ENCODE measurements at places on chromosomes 3 and 15.

GRCh38 chr3:177946936-177947335 lies 589.3 kb upstream of the KCNMB2 start:
- DNase-seq: no peak

DNA sequence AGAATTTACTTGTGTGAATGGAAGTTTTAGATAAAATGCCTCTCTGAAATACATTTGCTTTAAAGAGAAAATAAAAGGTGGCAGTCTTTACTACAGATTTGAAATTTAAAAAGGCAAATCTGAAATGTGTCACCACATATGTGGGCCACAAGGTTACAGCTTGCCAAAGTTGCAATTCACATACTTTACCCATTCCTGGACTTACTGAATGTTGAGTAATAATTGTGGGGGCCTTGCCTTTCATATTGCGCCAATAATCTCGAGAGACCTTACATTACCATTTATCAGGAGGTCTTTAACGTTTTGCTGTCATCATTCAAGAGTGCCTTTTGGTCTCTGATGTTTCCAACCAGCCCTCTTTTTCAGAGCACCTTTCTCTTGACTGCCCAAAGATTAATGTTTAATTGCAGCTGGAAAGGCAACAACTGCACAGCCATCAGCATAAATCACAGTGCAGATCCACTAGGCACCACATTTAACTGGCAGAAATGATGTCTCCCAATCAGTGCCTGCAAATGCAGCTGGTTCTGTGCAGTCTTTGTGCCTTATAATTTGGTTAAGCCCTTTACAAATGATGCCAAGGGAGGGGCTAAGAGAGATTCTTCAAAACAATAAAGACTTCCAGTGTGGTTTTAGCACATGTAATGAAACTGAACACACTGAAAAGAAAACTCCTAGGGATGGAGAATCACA lies 206.8 kb downstream of the MAGI1 start:
- no peak for DNase-seq

GRCh38 chr15:96974761-96975160 lies 644.3 kb downstream of the NR2F2 start:
- DNase-seq: no peak

DNA sequence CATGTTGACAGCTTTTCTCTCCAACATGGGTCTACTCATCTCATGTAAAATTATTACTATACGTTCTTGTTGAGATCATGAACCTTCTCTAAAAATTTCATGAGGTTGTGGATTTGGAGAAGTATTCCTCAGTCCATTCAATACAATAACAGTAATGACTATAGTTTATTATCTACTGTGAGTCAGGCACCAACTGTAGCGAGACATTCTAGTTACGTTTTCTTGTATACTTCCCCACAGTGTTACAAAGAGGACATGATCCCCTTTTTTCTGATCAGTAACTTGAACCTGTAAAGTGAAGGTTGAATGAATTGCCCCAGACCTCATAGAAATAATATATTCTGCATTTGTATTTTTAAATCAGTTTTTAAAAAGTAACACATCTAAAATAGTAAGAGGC lies 76.4 kb downstream of the AKAP13 start:
- DNase-seq: no peak

DNA sequence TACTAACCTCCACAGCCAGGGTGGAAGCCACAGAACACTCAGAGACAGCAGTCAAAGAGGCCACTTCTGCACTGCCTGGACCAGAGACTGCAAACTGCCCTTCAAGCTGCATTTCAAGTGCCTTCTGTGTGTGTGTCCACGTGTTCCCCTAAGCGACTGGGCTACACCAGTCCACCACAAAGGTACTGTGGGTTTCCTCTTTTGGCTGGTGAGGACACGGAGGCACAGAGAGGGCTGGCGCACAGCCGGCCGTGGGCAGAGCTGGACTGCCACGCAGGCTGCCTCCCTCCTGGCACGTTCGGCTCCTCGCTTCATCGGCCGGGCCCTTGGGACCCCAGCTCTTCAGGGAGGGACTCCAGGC lies 60.9 kb downstream of the MGLL start:
- no peak for DNase-seq

DNA sequence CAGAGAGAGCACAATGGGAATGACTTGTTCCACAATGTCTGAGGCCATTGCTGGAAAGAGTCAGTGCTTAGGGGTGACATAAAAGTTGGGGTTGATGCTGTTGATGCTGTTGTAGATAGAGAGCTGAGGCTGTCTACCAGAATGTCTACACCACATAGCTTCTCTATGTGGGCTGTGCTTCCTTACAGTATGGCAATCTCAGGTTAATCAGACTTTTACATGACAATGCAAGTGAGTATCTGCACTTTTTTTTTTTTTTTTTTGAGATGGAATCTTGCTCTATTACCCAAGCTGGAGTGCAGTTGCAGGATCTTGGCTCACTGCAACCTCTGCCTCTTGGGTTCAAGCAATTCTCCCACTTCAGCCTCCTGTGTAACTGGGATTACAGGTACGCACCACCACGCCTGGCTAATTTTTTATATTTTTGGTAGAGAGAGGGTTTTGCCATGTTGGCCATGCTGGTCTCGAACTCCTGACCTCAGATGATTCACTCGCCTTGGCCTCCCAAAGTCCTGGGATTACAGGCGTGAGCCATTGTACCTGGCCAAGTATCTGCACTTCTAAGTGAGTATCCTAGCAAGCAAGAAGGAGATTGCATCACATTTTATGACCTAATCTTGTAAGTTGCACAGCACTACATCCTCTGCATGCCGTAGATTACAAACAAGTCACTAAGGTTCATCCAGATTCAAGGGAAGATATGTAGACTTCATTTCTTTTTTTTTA lies 28.7 kb downstream of the DLEC1 start:
- DNase-seq: no peak

GRCh38 chr15:60009124-60009960 lies 5.2 kb downstream of the FOXB1 start:
- DNase-seq: no peak

GRCh38 chr15:72964135-72964534 lies 88.1 kb upstream of the NEO1 start:
- DNase-seq: no peak

- no peak for DNase-seq
Observed at GRCh38 chr15:33084661-33085060, 109.9 kb downstream of the FMN1 start.

DNA sequence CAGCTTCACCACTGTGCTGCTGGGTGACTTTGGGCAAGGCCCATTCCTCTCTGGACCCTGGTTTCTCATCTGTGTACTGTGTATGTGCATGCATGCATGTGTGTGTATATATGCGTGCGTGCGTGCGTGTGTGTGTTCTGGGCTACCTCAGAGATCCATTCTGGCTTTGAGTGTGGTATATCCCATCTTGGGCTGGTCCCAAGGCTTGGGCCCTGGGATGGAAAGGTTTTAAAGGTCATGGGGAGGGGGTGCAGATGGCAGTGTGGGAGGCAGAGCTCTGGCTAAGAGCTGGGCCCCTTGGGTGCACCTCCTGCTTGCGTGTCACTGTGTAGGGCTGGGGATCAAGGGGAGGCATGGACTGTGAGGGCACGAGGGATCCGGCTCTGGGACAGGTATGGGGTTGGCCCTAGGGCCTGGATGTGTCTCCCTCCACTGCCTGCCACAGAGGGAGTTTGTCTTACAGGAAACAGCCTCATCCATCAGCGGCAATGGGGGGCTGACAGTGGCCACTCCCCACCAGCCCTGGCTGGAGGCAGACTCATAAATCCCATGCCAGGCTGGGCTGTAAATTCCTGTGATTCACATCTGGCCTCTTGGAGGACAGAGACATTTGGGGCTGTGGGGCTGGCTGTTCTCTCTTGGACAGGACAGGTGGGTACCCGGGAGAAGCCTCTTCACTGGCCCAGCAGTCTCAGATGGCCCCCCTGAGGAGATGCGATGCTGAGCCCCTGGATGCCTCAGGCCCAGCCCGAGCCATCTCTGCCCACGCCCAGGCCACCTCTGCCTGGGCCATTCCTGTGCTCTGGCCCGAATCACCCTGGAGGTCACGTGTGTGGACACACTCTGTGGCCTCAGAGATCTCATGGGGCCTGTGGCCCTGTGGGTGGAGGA lies 21.4 kb upstream of the CSPG4 start:
- no peak for DNase-seq

DNA sequence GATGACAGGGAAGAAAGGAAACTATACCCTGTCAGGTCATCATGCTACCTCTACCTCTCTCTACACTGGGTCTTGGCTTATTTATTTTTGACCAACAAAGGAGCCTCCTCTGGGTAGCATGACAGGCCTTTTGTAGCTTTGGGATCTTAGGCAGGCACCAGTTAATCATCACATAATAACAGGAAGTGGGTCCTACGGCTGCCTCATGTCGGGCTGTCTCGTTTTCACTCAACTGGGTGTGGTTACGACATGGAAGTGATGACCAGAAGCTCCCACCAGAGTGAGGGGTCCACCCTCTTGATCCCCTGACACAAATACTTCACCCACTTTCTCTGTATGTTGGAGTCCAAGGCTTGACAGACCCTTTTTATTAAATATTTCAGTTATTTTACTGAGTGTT lies 105.3 kb downstream of the CD47 start:
- no peak for DNase-seq

Data from HCT116 (cell line).